ENCODE measurements at places on chromosomes 3 and 15.

- DNase-seq: peak; percentile 54
Observed at GRCh38 chr3:161851941-161852566, 355.4 kb downstream of the OTOL1 start.

DNA sequence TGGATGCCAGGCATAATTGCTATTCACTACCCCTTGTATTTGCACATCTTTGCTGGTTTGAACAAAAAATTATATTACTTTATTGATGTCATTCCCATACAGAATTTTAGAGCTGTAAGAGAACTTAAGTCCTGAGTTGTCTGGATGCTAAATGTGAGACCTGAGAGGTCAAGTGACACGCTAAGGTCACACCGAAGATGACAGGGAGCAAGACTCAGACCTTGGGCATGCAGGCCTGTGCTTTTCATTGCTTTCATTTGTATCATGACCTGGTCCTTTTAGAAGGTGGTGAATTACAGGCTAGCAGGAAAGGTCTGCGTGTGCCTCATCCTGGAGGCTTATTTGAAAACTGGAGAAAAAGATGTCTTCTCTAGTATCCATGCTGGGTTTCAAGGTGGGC lies 312.0 kb upstream of the RASGRP1 start:
- DNase-seq: no peak

DNA sequence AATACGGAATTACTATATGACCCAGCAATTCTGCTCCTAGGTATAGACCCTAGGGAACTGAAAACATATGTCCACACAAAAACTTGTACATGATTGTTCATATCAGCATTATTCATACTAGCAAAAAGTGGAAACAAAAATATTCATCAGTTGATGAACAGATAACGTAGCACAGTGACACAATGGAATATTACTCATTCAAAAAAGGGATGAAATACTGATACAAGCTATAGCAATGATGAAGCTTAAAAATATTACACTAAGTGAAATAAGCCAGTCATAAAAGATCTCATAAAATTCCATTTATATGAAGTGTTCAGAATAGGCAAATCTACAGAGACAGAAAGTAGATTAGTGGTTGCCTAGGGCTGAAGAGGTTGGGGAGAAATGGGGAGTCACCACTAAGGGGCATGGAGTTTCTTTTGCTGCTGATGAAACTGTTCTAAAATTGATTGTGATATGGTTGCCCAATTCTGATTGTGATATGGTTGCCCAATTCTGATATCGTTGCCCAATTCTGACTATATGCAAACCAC lies 10.5 kb downstream of the C15orf61 start:
- no peak for DNase-seq

- no peak for DNase-seq
Observed at GRCh38 chr15:31930967-31931366, 99.3 kb upstream of the CHRNA7 start.

GRCh38 chr15:91981821-91982800 lies 128.6 kb downstream of the SLCO3A1 start:
- DNase-seq: no peak

All from kidney capillary endothelial cell (primary cell).